NCI-H1417 (cell line): ENCODE measurements at places on chromosomes 2 and 18.

DNA sequence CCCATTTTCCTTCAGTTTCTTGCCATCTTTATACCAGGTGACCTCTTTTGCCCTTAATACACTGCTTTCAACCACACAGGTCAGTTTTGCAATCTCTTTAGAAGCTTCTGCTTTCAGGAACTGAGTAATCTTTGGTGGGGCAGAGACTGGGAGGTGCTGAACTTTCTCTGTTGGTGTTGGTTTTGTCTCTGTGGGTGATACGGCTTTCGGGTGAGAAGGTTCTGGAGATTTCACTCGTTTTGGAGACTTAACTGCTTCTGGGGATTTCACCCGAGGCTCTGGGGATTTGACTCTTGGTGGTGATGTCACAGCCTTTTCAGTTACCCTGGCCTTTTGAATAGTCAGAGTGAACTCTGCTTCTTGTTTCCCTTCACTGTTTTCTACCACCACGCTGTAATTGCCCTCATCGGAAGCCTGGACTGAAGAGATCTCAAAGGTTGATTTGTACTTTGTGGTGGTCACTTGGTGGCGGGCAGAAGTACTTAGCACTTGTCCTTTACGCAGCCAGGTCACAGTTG lies 50.4 kb downstream of the PLEKHA3 start:
- DNase-seq: no peak

DNA sequence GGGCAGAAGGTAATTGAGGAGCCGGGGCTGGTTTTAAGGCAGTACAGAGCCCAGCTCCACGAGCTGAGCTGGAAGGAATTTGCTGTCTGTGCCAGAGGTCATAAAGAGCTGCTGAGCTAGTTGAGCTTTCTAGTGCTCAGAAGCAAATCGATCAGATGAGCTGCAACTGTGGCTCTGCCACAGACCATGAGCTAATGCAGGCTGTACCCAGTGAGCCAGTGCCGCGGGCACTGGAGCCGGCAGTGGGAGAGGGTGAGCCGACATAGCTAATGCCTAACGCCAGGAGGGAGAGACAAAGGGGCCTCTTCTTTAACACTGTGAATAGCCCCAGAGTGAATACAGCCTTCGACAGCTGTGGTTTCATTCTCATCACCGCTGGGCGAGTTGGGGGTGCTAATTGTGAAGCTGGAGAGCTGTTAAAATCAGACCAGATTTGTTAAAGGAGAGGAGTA lies 410.1 kb upstream of the TCF4 start:
- DNase-seq: no peak

GRCh38 chr2:240966457-240966905 lies 31.9 kb upstream of the SNED1 start:
- DNase-seq: no peak

GRCh38 chr2:68819556-68819955 lies 51.6 kb downstream of the BMP10 start:
- DNase-seq: no peak

GRCh38 chr2:142991295-142991694 lies 113.8 kb downstream of the KYNU start:
- no peak for DNase-seq

DNA sequence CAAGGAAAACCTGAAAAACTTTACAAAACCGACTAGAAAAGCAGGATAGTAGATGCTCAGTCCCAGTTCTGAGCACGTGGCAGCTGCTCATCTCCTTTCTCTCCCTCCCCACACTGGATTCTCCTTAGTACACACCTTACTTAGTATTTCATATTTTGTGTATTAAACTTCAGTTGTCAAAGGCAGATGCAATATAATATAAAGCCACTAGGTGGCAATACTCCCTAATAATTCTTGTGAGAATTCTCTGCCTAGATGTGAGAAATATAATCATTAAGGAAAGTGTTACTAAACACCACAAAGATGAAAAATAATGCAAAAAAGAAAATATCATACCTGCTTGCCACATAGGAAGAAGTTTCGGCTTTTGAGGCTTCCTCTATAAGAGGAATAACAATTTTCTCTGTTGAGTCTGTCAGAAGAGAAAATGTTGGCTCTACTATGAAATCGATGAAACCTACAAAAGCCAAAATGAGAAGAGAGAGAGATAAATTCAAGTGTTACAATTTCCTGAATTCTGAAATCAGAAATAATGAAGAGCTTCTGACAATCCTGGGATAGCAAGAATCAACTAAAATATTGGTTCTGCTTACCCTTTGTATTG lies 200.6 kb downstream of the PPP1R1C start:
- peak; percentile 53 for DNase-seq

- DNase-seq: no peak
Measured at GRCh38 chr2:16069663-16069932, 129.2 kb downstream of the MYCN start.

- no peak for DNase-seq
Measured at GRCh38 chr18:12046751-12047335, 46.8 kb upstream of the ANKRD62 start.

DNA sequence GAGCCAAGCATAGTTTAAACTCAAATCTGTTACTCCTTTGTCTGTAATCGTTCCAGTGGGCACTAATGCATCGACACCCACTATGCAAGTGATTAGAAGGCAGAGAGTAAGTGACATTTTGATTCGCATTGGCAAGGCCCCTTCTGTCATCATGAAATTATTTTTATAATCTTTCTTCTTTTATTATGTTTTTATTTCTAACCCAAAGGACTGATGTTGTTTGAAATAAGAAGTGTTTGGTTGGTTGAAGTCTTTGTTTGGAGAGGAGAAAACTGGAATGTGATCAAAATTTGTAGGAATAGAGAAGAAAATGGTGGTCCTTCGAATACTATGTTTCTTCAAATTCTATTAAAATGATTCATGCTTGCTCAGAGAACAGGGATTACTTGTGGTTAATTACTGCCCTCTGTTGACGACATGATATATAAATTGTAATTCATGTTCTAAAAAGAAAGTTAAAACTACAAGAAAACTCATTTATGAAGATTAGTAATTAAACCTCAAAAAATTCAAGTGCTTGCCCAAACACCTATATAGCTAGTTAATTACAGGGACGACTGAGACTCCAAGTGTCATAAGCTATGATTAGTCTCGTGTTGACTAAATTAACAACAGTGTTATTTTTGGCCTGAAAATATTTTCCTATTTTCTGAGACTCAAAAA lies 26.4 kb upstream of the TFPI start:
- DNase-seq: peak; percentile 73

DNA sequence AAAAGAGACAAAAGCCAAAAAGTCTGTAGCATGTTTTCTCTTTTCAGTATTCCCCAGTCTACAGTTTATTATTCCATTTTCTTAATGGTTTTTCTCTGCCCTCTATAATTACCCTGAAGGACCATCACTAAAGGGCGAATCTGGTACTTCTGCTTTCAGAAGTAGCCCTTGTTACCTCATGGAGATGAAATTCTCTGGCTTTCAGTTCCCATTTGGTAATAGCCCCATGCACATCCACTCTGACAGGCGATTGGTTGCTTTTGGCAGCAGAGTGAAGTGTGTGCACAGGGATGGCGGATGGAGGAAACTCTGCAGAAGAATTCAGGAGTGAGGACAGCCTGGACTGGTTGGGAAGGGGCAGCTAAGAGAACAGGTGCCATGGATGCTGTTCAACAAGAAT lies 66.3 kb upstream of the NABP1 start:
- DNase-seq: no peak

DNA sequence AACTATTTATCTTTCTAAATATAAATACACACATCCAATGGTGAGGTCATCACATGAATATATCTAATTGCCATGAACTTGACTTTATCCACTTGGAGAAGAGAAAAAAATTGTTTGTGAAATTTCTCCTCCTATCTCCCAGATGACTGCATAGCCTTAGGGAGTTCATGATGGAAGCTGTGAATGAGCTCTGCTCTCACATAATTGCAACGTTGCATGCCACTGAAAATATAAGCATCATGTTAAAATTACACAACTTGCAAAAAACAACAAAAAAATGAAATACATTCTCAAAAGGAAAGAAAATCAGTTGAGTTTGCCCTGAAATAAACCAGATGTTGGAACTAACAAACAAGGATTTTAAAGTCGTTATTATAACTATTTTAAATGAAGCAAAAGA lies 50.6 kb upstream of the OSR1 start:
- DNase-seq: peak; percentile 16

- no peak for DNase-seq
Measured at GRCh38 chr18:24837066-24837465, 376.6 kb downstream of the HRH4 start.

GRCh38 chr2:230592775-230593174 lies 119.9 kb upstream of the CAB39 start:
- DNase-seq: no peak

DNA sequence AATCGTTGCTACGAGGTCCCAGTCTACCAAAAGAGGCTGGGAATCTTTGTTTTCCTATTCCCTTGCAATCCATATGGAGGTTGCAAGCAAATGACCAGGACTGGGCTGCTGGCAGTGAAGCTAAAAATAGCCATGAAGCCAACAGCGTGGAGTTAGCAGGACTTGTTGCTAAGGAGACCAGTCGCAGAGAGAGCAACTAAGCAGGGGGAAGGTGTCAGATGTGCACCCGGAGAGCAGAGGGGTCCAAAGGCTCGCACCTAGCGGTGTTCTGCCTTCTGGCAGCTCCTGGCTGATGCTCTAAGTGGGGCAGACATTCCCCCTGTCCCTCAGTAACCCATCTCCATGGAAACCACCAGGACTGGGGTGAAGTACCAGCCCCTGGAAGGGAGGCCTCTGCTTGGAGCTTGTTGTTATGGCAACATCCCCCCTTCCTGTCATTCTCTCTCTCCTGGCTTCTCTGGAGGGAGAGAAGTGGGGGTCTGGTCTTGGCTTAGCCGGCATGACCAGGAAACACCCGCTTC lies 84.6 kb downstream of the DNMT3A start:
- peak; percentile 78 for DNase-seq

DNA sequence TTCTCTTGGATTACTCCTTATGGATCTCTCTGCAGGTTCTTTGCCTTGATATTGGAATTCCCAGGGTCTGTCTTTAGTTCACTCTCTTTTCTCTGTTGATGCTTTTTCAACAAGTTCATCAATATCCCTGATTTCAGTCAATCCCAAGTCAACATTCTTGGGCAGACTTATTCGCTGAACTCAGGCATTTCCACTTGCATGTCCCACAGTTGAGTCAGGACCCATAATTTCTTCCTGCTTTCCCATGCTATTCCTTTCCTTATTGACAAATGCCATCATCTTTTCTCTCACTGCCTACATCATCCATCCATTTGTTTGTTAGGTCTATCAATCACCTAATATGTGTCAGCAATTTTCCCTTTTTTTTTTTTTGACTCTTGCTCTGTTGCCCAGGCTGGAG lies 11.6 kb downstream of the GPD2 start:
- DNase-seq: no peak

- DNase-seq: no peak
Measured at GRCh38 chr18:57772387-57772799, 30.7 kb downstream of the ATP8B1 start.

DNA sequence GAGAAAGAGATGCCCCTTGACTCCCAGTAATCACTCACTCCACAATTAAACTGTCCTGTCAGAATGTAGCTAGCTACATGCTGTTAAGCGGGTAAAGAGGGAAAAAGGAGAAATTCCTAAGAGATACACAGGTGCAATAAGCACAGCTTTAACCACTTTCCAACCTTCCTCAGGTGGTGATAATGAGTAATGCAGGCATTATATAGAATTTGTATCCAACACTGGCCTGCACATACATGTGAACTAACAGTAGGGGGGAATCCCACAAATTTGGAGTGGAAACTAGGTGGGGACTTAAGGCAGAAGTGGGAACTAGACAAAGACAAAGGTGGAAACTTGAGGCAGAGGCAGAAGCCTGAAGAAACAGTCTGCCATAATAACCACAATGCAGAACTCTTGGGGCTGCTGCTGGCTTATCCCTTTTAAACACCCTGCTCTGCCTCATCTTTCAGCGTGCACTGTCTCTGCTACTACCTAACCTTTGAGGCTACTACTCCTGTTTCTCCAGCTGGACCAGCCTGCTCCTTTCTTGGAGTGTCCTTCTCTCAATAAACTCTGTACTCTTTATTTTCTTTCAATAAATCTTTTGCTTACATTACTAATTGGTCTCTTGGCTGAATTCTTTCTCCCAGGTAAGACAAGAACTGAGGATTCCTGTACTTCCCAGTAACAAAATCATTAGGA lies 259.7 kb downstream of the PDE11A start:
- no peak for DNase-seq

- peak; percentile 81 for DNase-seq
Measured at GRCh38 chr2:68225119-68225632, 27.2 kb downstream of the PPP3R1 start.

DNA sequence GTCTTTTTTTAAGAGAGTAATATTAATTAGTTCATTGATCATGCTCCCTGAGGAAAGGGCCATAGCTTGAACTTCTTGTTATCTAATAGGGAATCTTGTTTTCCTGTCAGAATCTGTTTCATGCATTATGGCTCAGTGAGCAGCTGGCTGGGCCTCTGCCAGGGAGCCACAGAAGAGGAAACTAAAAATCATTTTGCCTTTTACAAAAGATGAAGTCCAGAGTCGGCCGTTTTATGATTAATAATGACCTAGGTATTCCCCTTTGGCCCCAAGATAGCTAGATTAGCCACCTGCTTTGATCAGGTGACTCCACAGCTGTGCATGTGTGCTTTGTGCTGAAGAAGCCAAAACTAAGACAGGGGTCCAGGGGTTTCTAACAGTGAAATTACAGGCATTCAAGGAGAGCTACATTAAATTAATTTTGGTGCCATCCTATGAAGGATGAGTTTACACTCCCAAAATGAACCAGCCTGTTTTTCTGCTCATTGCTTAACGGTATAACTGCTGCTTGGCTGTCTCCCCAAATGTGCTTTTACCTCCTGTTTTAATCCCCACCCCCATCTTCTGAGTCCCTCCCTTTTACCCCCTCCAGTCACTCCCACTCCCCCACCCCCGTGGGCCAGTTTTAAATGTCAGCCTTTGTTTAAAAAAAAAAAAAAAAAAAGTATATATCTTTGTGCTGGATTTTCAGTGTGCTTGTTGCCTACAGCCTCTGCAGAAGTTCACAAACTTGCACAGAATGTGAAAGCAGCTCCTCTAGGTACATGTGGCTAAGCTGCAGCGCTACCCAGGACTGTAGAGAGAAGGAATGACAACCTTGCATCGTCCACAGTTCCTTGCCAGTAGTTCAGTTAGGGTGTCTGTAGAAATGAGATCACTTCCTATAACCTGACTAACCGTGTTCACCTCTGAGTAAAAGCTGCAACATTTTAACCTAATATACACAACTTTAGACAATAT lies 93.1 kb downstream of the CABLES1 start:
- DNase-seq: peak; percentile 35

DNA sequence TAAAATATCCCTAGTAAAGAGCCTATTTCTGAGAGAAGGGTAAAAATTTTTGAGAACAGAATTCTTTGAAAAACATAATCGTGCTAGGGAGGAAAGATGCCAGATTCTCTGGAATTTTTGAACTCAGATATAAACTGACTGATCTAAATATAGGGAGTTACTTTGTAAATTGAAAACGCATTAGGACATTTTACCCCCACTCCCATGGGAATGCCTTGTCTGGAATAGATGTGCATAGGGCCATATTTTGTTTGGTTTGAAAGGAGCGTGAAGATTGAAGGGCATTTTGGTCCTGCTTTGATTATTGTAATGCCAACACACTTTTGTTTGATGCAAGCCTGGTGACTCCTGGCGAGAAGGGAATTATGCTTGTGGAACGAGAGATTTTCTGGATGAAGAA lies 158.7 kb upstream of the DPP10 start:
- no peak for DNase-seq
